Nucleus accumbens (tissue), 56 donors: ENCODE measurements at places on chromosomes 2 and 18.

DNA sequence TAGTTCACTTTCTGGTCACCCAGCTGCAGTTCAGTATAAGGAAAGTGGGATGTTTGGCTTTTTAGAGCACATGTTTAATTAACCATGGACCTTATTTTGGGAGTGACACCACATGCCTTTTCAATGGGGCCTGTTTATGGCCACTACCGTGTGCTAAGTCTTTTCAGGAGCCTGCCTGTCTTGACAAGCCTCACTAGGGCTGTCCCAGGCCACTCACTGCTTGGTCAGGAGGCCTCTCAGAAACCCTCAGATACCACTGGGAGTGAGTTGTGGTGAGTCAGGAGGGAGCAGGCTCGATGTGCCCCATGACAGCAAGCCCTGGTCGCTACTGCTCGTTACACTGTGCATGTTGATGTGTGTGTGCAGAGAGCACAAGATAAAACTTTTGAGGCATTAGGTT lies 123.0 kb downstream of the MAP4K4 start:
- DNase-seq = peak; percentile 22

DNA sequence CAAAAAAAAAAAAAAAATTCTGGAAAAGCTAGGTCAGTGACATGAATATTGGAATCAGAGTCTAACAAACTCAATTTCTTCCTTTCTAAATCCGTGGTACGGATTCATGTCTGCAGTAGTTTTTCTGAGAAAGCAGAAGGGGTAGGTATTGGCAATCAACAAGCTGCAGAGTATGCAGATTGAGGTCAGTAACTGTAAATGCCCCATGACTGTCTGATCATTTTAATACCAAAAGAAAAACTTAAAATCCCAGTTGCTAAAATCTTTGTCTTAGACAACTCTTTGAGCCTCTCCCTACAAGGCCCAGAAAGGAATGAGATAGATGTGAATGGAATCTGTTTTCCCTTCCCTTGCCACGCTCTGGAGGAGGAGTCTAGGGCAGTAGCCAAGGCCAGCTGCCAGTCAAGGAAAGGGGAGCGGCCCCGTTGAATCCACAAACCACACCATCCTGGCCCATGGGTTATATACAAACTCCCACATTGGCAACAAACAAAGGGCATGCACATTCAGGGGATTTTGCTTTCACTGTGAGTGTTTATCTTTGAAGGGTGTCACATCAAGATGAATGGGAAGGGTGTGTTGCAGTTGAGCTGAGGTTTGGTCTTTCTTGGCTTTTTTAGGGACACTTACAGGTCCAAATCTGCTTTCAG lies 6.1 kb upstream of the CASP8 start:
- DNase-seq = no peak

- DNase-seq = no peak
Measured at GRCh38 chr2:13607139-13607538, 890.4 kb downstream of the TRIB2 start.

DNA sequence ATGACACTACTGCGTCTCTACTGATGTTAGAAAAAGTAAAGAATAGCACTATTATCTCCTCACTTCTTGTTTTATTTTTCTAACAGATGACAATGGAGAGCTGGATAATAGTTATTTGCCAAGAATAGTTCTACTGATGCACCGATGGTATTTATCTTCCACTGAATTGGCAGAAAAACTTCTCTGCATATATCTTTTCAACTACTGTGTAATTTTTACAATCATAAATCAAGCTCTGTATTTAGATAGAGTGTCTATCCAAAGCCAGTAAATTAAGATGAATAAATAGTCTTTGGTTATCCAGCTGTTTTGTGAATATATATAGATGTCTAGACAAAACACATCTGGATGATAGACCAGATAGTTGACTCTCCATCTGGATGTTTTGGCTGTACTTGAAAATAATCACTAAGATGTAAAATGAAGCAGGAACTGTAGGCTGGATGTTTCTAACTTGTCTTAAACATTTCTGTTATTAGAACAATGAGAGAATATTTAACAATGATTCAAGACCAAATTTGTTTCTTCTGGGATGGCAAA lies 40.1 kb downstream of the RASGRP3 start:
- DNase-seq = no peak

GRCh38 chr18:74522635-74523548 lies 11.4 kb upstream of the CNDP1 start:
- DNase-seq = no peak

GRCh38 chr2:39144416-39144815 lies 23.6 kb upstream of the SOS1 start:
- DNase-seq = no peak

GRCh38 chr2:113967272-113967671 lies 77.4 kb downstream of the ACTR3 start:
- DNase-seq = no peak

- DNase-seq = no peak
Measured at GRCh38 chr18:59276047-59276446, 2.8 kb upstream of the RAX start.

DNA sequence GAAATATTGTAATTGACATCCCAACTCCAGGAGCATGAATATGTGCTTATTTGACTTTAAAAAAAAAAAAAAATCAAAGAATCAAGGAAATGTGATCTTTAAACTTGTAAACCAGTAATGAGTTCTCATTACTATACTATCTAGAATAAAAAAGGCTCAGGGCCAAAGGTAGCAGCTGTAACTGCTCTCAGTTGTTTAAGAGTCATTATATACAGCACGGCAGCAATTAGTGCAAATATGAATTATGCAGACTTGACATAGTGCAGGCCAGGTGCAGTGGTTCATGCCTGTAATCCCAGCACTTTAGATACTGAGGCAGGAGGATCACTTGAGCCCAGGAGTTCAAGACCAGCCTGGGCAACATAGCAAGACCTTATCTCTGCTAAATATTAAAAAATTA lies 125.7 kb upstream of the TTC39C start:
- DNase-seq = no peak

DNA sequence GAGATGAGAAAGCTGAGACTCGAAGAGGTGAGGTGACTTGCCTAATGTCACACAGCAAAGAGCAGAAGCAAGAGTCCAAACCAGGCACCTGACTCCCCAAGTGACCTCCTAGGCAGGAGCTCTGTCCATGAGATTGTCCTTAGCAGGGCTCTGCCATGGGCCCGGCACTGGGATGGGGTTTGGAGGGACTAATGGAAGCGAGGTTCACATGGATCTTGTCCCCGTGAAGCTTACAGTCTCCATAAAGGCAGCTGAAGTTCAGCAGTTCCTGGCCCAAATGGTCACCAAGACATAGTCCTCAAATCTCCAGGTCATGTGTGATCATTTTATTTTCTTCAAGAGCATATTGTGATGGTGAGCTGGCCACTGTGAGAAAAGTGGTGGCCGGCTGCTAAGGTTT lies 57.0 kb upstream of the AFF3 start:
- DNase-seq = no peak

DNA sequence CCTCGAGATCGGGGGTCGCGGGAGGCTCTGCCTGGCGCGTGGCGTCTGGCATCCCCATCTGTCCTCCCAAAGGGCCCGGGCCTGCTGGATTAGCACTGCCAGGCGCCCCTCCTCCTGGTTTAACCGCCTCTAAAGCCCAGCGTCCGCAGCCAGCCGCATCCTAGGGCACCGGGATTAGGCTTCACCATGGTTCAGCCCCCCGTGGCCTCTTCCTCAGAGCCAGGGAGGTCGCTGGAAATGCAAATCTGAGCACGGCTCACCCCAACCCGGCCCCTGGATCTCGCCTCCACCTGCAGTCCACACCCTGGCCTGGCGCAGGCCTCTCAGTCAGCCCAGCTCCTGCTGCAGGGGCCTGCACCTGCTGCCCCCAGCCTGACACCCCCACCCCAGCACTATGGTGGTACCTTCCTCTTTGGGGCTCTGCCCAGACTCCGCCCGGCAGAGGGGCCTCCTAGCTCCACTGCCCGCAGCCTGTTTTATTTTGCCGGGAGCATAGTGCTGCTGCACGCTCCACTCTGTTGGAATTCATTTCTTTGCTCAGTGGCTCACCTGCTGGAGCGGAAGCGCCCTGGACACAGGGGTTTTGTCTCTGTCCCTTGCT lies 13.2 kb downstream of the PRELID3A start:
- DNase-seq = peak; percentile 14

GRCh38 chr18:22284581-22285360 lies 115.4 kb downstream of the GATA6 start:
- no peak for DNase-seq
